ENCODE measurements at places on chromosomes 11 and 22.

DNA sequence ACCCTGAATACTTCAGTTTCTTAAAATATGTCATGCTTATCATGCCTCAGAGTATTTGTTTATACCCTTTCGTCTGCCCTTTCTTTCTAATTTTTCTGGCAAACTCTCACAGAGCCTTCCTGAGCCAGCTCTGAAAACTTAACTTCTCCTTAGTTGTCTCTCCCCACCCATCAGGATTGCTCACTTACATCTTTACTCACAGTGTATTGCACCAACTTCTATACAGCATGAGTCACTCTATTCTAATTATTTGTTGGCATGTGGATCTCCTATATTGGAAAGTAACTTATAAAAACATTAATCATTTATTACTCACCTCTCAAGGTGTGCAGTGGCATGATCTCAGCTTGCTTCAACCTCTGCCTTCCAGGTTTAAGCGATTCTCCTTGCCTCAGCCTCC is 114.9 kb downstream of the FANCF start:
- DNase-seq: no peak

DNA sequence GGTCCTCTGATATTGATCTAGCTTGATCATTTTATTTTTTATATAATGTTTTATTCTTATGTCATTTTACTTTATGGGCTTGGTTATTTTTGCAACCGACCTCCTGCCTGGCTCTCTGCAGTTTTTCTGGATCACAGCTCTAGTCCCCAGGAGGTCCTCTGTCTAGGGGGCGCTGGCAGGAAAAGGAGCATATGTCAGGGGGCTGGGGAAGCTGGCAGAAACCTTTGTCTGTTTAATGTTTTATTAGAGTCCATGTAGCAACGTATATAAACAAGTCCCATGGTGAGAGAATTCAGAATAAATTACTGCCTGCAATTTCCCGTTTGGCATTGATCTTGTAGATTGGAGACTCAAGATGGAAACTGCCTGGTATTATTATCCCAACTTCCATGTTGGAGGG is 133.5 kb upstream of the ZBED5 start:
- DNase-seq: no peak

- DNase-seq: no peak
These were observed 51.7 kb downstream of the RAB30 start for GRCh38 chr11:83019888-83020579.

DNA sequence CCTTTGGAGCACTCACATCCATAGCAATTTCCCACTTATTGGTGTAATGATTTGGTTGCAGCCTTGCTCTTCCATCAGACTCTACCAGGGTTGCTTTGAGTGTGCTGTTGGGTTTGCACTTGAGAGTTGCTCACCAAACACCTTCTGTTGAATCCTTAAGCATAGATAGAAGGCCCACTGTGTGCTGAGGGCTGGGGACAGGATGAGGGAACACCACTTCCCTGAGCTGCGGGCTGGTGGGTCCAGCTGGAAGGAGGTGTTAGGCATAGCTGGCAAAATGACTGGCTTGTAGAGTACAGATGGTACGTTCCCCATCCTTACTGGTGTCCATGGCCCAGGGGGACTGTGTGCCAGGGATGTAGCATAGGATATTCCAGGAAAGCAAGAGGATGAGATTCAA is 3.9 kb downstream of the PRDM11 start:
- no peak for DNase-seq

GRCh38 chr22:32646476-32646875 is 155.0 kb upstream of the TIMP3 start:
- no peak for DNase-seq

DNA sequence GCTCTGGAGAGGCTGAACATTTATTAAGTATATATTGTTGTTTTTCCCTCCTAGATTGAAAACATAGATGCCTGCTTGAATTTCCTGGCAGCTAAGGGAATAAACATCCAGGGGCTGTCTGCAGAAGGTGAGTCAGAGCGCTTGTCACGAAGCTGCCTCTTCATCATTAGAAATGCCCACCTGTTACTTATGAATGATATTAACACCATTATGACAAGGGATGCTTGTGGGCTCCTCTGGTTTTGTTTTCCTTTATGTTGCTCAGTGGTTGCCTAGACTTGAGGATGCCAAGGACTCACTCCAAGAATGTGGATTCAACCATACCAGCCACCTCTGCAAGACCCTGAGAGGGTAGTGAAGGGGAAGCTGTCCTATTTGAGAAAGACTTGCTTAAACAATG is 156.2 kb downstream of the NAV2 start:
- no peak for DNase-seq

GRCh38 chr11:65915101-65915820 is 3.6 kb downstream of the C11orf68 start:
- peak; percentile 55 for DNase-seq

DNA sequence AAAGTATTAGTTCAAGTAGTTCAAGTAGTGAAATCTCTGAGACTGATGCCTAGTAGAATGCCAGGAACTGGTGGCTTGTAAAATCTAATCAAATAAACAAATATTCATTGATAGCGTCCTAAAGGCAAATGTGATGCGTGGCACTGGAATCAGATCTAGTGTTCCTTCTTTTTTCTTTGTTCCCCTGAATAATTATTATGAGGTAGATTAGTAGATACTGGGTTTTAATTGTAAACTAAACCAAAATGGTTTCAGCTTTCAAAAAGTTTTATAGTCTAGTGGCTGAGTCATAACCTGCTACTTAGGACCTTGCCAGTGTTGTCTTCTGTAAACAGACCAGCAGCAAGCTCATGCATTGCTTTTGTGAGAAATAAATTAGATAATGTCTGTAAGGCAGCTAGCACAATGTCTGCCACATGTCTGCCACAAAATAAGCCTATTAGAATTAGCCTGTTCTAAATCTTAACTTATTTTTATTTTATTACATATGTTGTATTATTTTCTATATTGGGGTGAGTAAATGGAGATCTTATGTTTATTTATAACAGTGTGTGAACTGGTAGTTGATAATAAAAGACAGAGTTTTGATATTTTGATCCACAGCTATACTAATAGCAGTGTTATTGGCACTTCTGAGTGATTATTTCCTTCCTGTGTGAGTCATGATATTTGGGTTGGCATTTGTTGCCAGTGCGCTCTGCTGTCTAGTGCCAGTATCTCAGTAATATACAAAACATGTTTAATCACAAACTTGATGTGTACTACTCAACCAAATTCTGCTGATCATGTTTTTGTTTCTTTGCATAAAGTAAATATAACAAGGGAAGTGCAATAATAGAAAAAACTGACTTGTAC is 135.7 kb downstream of the TMEM135 start:
- no peak for DNase-seq

DNA sequence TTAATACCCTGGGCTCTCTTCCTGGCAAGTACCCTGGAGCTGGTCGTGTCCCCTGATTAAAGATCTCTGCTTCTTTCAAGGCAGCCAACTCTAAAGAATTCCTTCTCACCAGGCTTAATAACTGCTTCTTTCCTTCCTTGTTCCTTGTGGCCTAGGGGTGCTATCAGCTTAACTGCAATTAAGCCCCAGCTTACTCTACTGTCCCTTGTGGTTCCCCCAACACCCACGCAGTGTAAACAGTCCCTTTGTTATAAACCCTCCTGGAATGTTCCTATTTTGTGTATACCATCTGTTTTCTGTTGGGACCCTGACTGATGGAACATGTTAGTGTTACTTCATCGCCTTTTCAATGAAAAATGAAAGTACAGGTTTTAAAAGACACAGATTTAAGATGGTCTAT is 126.4 kb upstream of the KIRREL3 start:
- no peak for DNase-seq

- DNase-seq: no peak
These were observed 40.4 kb downstream of the RCN1 start for GRCh38 chr11:32131321-32131720.

- DNase-seq: no peak
These were observed 71.6 kb downstream of the EXT2 start for GRCh38 chr11:44167046-44167445.

- DNase-seq: no peak
These were observed 4.8 kb downstream of the NRXN2 start for GRCh38 chr11:64718084-64718779.

GRCh38 chr22:23219822-23220484 is 39.6 kb downstream of the BCR start:
- no peak for DNase-seq

DNA sequence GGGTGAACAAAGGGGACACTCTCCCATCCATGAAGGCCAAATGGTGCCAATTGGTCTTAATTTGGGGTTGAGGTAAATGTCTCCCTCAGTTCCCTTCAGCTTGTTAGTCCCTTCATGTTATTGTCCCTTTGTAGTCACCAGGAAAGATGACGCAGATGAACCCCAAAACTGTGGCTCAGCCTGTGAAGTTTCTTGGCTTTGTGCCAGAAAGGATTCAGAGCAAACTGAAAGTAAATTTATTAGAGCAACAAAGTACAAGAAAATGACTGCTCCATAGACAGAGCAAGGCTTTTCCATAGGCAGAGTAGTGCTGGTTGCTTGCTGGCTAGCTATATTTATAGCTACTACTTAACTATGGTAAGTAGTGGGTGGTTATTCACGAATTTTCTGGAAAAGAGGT is 16.7 kb downstream of the OR4C3 start:
- DNase-seq: no peak

- DNase-seq: no peak
These were observed 39.7 kb upstream of the ETS1 start for GRCh38 chr11:128626913-128627665.

DNA sequence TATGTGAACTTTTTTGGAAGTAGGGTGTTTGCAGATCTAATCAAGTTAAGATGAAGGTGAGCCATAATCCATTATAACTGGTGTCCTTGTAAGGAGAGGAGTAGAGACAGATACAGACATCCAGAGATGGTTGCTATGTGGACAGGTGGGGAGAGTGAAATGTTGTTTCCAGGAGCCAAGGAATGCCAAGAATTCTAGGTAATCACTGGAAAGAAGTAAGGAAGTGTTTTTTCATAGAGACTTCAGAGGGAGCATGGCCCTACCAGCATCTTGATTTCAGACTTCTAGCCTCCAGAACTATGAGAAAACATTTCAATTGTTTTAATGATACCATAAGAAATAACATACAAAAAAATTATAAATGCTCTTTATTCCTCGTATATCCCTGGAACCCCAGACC is 320.5 kb upstream of the ANO3 start:
- no peak for DNase-seq

DNA sequence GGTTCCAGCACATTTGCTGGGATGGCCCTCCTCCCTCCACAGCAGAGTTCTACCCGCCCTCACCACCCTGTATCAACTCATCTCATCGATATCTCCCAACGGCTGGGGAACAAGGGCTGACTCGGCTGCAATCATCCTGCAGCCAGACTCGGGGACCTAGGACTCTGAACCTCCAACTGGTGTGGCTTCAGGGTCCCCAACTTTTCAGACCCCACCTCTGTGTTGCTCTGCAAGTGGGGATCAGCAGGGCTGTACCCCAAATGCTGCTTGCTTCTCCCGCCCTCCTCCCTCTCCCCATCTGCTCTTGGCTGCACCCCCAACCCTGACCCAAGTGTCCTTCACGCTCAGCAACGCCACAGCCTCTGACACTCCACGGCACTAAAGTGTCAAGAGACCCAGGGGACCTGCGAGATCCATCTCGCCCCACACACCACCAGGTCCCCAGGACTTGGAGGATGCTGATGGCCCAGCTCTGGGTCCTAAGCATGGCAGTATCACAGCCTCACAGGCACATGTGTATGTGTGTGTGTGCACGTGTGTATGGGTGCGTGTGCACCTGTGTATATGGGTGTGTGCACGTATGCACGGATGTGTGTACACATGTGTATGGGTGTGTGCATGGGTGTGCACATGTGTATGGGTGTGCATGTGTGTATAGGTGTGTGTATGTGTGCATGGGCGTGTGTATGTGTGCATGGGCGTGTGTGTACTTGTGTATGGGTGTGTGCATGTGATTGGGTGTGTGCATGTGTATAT is 26.4 kb downstream of the KCNQ1 start:
- no peak for DNase-seq

GRCh38 chr11:63839508-63840355 is 822 bp downstream of the MARK2 start:
- peak; percentile 59 for DNase-seq

DNA sequence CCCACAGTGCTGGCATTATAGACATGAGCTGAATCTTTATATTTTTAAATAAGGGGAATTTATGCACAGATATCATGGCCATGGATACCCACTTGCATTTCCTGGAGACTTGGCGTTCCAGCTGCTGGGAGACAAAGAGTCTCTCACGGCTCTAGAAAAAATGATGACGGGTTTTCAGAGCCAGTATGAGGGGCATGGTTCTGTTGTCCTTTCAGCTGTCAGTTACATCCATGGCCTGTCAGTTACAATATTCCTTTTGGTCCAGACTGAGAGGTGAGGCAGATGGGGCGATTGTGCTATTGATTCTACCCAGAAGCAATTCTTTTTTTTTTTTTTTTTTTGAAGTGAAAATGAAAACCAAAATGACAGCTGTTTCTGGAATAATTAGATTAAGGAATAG is 29.7 kb downstream of the USH1C start:
- peak; percentile 57 for DNase-seq

- no peak for DNase-seq
These were observed 68.9 kb downstream of the MTMR3 start for GRCh38 chr22:29951791-29952413.

DNA sequence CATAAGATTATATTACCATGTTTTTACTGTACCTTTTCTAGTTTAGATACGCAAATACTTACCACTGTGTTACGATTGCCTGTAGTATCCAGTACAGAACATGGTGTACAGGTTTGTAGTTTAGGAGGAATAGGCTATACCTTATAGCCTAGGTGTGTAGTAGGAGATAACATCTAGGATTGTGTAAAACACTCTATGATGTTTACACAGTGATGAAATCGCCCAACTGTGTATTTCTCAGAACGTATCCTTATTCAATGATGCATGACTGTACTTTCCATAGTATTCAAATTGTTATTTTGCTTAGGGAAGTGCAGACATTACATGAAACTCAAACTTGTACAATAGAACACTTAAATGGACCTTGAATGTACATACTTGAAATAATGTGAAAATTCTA is 188.1 kb upstream of the PDGFD start:
- no peak for DNase-seq

DNA sequence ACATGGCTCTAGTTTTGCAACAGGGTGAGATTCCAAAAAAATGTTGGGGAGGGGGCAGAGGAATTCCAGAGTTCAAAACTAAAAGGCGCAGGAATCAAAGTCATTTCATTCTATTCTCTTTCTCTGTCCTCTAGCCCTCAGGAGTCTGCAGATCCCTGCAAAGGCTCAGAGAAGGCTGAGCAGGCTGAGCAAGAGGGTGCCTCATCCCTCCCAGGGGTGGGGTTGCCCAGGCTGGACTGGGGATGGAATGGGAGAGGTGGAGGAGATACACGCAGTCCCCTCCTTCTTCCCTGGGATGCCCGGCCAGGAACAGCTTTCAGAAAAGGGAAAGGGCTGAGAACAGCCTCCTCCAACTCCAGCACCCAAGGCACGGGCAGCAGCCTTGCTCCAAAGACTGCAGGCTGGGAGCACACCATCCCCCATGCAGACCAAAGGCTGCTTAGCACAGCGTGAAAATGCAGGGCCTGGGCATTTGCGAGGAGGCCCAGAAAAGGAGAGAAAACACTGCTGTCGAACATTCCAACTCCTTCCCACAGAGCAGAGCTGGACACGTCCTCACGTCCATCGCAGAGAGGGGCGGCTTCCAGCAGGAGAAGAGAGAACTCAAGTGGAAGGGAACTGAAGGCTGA is 51.8 kb downstream of the MN1 start:
- peak; percentile 77 for DNase-seq

All from retina (tissue), 1 donor.